ENCODE measurements at places on chromosomes 4 and X.

DNA sequence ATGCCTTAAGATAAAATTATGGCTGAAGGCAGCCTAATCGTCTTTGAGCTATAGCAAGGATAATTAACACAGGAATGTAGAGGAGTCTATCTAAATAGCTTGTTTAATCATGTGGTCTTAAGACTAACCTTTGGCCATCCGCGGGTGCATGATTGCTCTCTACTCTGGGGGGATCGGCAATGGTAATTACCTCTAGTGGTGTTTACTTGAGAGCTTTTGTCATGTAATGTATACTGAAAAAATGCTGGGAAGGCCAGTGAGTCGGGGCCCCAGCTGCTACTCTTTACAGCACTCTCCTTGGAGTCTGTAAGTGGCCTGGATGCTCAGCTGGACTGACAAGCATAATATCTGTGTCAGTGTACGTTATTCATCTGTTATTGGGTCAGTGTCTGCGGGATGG lies 65.5 kb upstream of the GNPDA2 start:
- DNase-seq, result no peak

- DNase-seq, result no peak
Measured at GRCh38 chr4:64935469-64936001, 526.3 kb upstream of the TECRL start.

DNA sequence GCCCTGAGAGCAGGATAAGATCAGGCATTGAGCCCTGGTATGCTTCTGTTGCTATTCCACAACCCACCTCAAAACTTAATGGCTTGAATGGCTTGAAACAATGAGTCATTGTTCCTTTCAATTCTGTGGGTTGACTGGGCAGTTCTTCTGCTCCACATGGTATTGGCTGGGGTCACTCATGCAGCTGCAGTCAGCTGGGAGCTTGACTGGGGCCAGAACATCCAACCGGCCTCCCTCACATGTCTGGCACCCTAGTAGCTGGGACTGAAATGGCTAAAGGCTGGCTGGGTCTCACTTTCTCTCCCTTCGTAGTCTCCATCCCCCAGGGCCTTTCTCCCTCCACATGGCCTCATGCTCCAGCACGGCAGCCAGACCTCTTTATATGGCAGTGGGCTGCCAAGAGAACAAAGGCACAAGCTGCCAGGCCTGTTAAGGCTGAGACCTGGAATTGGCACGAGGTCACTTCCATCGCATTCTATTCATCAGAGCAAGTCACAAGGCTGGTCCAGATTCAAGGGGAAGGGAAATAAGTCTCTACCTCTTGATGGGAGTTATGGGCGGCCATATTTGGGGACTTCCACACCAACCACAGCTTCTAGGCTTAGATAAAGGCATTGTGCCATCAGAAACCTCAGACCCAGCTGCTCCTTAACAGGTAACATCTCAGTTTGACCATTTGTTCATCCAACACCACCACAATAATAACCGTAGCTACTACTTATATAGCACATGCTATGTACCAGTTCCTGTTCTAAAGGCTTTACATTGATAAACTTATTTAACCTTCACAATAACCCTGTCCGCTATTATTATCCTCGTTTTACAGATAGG lies 159.7 kb upstream of the ATP6AP2 start:
- DNase-seq, result no peak

- DNase-seq, result peak; percentile 5
Measured at GRCh38 chrX:47380268-47380667, 9.9 kb downstream of the ZNF157 start.

DNA sequence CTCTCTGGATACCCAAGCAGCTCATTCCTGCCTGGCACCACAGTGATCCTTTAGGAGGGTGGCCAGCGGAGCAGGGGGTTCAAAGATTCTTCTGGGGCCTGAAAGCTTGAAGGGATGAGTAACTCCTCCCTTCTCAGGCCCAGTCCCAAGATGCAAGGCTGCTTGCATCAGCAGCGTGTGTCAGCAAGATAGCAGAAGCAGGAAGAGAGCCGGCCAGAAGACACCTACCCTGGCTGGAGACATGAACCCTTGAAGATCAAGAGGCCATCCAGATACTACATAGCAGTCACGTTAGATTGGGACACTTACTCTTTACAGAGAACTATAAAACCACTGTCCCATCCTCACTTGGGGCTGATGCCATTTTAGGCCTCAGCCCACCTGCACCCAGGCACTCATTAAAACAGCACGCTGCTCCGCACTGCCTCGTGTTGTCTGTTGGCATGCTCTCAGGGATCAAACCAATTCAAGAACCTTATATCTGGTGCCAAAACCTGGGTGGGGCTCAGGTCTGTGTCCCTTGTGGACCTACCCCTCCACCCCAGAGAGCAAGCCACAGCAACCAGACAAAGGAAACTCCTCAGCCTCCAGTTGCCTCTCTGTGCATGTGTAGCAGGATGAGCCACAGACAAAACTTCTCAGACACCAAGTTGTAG lies 6.5 kb downstream of the UGT2B17 start:
- DNase-seq, result no peak

GRCh38 chrX:139049465-139049864 lies 337.9 kb upstream of the FGF13 start:
- no peak for DNase-seq

DNA sequence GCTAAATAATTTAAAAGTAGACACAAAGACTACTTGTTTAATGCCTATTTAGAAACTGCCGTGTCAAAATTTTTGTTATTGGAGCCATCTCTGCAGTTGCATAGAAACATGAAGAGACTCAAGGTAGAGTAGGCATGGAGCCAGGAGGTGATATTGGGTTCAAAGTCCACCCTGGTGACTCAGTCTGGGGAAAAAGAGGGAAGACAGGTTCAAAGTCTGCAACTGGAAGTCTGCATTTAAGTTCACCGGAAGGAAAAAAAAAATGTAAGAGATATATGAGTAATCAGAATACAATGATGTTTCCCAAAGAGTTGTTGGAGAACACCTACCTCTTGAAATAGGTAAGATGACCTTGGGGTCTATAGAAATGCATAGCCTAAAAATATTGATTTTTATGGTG lies 67.4 kb upstream of the QRFPR start:
- DNase-seq, result no peak

- no peak for DNase-seq
Measured at GRCh38 chr4:1058198-1058996, 47.0 kb downstream of the FGFRL1 start.

DNA sequence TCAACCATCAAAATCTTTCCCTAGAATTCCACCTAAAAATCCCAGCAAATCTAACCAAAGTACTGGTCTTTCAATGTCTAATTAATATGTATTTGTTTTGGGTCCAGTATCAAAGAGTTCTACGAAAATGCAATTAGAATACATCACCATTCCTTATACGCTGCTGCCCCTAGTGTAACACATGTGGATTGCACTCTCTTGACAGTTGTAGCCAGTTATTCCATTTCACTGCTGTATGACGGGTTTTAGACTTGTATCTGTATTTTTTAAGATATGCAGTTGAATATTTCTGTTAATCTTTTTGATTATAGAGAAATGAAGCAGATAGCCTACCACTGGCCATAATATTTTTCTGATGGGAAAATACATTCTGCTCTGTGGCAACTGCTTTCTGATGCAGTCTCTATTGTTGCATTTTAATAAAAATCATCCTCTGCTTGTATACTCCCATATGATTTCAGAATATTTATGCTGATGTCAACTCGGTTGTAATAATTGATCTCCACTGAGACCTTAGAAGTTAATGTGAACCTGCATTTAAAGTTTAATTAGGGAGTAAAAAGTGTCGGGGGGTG lies 17.1 kb upstream of the PAGE2B start:
- DNase-seq, result peak; percentile 0

DNA sequence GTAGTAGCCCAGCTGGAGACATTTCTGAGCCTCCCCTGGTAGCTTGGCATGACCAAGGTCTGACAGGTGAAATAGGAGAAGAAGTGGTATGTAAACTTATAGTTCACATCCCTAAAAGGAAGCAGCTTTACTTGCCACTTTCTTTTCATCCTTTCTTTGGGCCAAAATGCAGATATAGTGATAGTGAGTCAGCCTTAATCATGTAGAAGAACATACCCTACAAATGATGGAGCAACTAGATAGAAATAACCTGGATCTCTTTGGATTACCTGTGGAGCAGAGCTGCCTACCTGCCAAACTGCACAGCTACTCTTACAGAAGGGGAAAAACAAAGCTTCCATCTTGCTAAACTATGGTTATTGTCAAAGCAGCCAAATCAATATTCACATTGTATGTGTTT lies 106.7 kb upstream of the LCORL start:
- DNase-seq, result no peak

GRCh38 chr4:5962416-5962815 lies 55.8 kb downstream of the C4orf50 start:
- no peak for DNase-seq

GRCh38 chrX:68912113-68912512 lies 83.3 kb downstream of the EFNB1 start:
- no peak for DNase-seq

DNA sequence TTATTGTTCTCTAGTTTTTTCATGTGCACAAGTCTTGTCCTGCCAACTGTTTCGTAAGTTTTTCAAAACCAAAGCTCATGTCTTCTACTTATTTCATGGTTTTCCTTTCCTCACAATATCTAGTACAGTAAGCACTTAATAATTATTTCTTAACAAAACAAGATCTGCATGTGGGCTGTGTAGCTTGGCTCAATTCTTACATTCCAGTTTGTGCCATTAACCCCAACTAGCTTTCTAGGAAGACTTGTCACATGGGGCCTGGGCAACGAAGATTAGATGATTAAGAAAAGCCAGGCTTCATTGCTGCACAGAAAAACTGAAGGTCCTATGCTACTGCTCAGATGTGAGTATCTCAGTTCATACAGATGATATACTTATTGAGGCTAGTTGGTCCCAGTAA lies 155.3 kb upstream of the TEX13A start:
- no peak for DNase-seq

- DNase-seq, result peak; percentile 43
Measured at GRCh38 chr4:101169044-101170014, 178.0 kb downstream of the PPP3CA start.

- no peak for DNase-seq
Measured at GRCh38 chr4:170271723-170272122, 182.0 kb upstream of the AADAT start.

DNA sequence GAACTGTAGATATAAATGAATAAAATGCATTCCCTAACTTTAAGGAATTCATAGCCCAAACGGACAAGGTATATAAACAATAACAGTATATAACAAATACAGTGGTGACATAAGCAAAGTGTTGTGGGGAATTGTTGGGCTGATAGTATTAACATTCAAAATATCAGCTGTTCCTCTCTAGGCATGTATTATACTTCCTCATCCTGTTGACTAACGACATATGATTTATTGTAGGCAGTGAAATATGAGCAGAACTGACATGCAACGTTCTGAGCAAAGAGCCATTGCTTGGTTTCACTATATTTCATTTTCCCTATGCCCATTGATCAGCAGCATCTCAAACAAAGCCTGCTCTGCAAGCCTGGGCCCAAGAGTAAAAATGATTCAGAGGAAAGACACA lies 143.9 kb downstream of the PTCHD1 start:
- DNase-seq, result no peak

GRCh38 chrX:19649226-19649995 lies 134.1 kb upstream of the MAP3K15 start:
- DNase-seq, result no peak

- no peak for DNase-seq
Measured at GRCh38 chr4:55912249-55912648, 36.5 kb upstream of the CEP135 start.

- DNase-seq, result no peak
Measured at GRCh38 chrX:134254511-134254910, 17.5 kb downstream of the CCDC160 start.

DNA sequence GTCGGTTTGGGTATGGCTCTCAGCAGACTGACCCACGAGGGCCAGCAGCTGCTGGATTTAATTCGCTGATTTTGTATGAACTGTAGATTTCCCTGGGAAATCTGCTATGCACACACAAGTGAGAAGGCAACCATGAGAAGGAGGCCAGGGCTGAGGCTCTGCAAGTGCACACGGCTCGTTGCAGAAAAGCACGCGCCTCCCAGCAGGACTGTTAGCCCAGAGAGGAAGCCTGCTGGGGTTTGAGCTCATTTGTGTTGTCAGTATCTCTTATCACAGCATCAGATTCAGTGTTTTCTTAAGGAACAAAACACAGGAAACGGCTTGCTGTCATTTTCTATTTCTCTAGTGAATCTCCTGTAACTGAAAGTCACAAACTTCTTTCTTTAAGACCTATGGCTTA lies 296.2 kb upstream of the FAT1 start:
- DNase-seq, result no peak

GRCh38 chrX:30060718-30061117 lies 154.6 kb upstream of the MAGEB2 start:
- no peak for DNase-seq

Data from activated T-helper 1 cell treated with anti-CD3 and anti-CD28 coated beads, Interleukin-12 subunit alpha, Interleukin-12 subunit beta, Interleukin-2, Interleukin-4 antibody, amounts not matched to agents 30 ng/mL and 10 ng/mL and 1 ng/mL, durations not matched to agents 14 hours and 24 hours and 36 hours (primary cell).